ENCODE measurements at places on chromosomes 11 and 22. TPM values are rescaled to one million over a fixed set of nuclear protein-coding genes. Genes with fewer than 3 reads are reported as not detected.

The MS4A3 gene
- not detected for total RNA-seq

The EXT2 gene
- 122 TPM for total RNA-seq

The MMP13 gene
- not detected for total RNA-seq

The PDGFD gene
- total RNA-seq = 42.9 TPM

The CBLIF gene
- total RNA-seq = not detected

The SLC35F2 gene
- total RNA-seq = 4.4 TPM

The AMPD3 gene
- 2.9 TPM for total RNA-seq

The CRYBB2 gene
- total RNA-seq = not detected

The MYO18B gene
- total RNA-seq = 0.12 TPM

The PLAAT4 gene
- 59.5 TPM for total RNA-seq

The IGLL1 gene
- total RNA-seq = not detected

The ACTN3 gene
- under 0.01 TPM for total RNA-seq

The MYO7A gene
- total RNA-seq = 0.23 TPM

The RBMXL2 gene
- total RNA-seq = not detected

The XKR3 gene
- total RNA-seq = not detected

The IL17REL gene
- total RNA-seq = not detected

The APOA5 gene
- total RNA-seq = not detected

The PATE2 gene
- total RNA-seq = not detected

The NCF4 gene
- not detected for total RNA-seq

The MOGAT2 gene
- total RNA-seq = not detected

The P2RX6 gene
- 4.1 TPM for total RNA-seq

The CARD16 gene
- total RNA-seq = 2.6 TPM

The OOSP4B gene
- total RNA-seq = not detected

The KRTAP5-2 gene
- total RNA-seq = not detected

The GRAP2 gene
- not detected for total RNA-seq

The NPTXR gene
- total RNA-seq = 5.4 TPM

The PPFIBP2 gene
- 1.3 TPM for total RNA-seq

The C11orf86 gene
- not detected for total RNA-seq

The HEPN1 gene
- not detected for total RNA-seq

The OR52E2 gene
- total RNA-seq = not detected

The OR6M1 gene
- not detected for total RNA-seq

The PHLDA2 gene
- total RNA-seq = 19.1 TPM

The CSRP3 gene
- total RNA-seq = not detected

The OR51B2 gene
- total RNA-seq = not detected

The PACS1 gene
- total RNA-seq = 42.0 TPM

The OR51B4 gene
- total RNA-seq = not detected

The SLC1A2 gene
- 2.0 TPM for total RNA-seq

The ZDHHC5 gene
- 41.5 TPM for total RNA-seq

The YPEL1 gene
- 0.68 TPM for total RNA-seq

The SCGB1C1 gene
- not detected for total RNA-seq

The FXYD2 gene
- total RNA-seq = not detected

The SORL1 gene
- total RNA-seq = 0.09 TPM

The FADS1 gene
- 148 TPM for total RNA-seq

The WNT7B gene
- total RNA-seq = under 0.01 TPM

The SLC22A12 gene
- total RNA-seq = not detected

The MMP12 gene
- not detected for total RNA-seq

The SLC37A2 gene
- 0.70 TPM for total RNA-seq

Measured in pericardium fibroblast (primary cell).